DMS153 (cell line): ENCODE measurements at places on chromosomes 2 and 18.

GRCh38 chr2:6623746-6624145, 242.0 kb downstream of the CMPK2 start:
- no peak for DNase-seq

- DNase-seq = no peak
These were observed 7.9 kb downstream of the UGP2 start for GRCh38 chr2:63849381-63850203.

- no peak for DNase-seq
These were observed 83.5 kb downstream of the POLE4 start for GRCh38 chr2:75041731-75042600.

DNA sequence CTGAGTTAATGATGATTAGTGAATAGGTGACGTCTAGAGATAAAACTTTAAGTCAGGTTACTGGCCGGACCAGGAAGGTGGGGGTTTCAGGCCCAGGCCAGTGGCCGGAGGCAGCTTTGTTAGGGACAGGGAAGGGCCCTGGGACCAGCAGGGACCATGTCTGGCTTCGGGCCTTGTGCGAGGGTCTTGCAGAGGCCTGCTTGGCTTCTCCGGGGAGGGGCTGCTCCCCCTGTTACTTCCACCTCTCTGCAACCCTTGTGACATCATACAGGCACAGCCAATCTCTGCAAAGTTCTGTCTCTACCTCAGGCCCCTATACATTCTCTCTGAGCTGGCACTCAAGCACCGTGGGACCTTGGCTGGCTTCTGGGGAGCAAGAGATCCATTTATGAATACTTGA, at the start of gene ALLC:
ALLC (plus strand) TSS at position 320 of the 400 bp plus-strand sequence. CDS start 12,958 bp downstream, outside the sequence.
- no peak for DNase-seq

DNA sequence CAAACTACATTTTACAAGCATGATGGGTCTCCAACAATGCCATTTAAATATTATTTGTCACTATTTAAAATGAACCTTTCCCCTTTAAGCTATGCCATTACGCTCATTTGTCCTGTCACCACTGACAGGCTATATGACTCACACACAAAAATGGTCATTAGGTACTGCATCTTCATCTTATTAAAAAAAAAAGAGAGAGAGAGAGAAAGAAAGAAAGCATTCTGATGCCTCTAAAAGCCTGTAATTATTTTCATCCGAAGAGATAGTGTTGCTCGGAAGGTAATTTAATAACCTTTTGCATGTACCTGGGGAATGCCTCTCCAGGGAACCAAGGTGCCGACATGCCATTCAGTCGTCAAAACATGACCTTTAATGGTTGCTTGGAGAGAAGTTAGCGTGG, 226.7 kb downstream of the ARHGAP15 start:
- DNase-seq = no peak

GRCh38 chr2:155372969-155373368, 674.5 kb downstream of the KCNJ3 start:
- peak; percentile 33 for DNase-seq

- no peak for DNase-seq
These were observed 61.6 kb upstream of the SLC38A11 start for GRCh38 chr2:165016772-165017411.

DNA sequence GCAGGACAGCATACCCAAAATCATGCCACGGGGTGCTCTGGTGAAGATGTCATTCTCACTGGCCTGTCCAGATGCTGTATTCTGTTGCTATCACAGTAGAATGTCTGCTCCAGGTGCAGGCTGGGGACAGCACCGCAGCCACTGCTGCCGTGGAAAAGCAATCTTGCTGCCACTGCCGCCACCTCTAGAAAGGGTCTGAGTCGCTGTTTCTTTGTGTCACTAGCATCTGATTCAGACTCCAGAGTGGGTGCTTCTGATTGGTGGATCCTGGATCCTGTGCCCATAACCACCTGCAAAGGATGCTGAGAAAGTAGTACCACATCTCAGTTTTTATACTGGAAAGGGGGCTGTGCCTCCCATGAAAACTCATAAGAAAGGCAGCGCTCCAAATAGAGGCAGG, 45.3 kb upstream of the CTLA4 start:
- no peak for DNase-seq

- DNase-seq = no peak
These were observed 133.1 kb downstream of the SH3RF3 start for GRCh38 chr2:109261906-109262631.

DNA sequence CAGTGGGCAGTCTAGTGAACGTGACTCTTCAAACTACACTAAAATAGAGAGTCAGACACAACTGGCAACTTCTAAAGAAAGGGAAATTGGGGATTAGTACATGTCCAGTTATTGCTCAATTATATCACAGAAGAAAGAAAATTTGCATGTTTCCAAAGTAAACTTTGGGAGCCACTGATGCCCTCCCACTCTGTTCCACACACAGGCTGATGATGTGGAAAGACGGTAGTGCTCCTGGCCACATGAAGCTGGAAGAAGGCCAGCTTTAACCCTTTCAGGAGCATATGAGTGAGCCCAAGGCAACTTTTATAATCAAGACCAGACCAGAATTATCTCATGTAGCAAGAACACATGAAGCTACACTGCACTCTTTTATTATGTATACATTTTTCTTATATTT, 141.0 kb downstream of the NR4A2 start:
- no peak for DNase-seq

DNA sequence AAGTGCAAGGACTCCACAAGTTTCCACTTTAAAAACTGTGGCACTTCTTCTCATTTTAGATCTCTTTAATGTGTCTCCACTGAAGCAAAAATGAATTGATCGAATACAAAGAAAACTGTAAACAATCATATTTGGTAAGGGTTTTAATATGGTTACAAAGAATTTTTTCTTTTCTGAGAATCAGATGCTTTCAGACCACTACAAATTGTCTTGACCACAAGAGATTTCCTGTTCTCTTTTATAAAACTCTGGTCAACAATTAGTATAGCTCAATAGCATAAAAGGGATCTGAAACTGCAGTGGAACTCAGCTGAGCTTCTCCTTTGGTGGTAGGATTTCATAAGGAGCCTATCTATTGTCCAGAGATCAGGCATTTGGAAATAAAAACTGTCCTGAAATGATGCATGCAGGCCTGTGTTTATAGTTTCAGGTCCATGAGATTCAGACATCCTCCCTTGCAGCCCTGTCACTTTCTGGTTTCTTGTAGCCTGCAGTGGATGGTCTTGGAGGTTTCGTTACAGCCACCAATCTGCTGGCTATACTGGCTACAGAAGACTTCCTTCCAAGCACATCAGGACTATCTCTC, 120.0 kb downstream of the DOCK10 start:
- no peak for DNase-seq

- no peak for DNase-seq
These were observed 175.3 kb downstream of the RPIA start for GRCh38 chr2:88866756-88867155.

- no peak for DNase-seq
These were observed 35.1 kb downstream of the THAP4 start for GRCh38 chr2:241601841-241602240.

- no peak for DNase-seq
These were observed 113.7 kb upstream of the SPRED2 start for GRCh38 chr2:65545837-65546805.

DNA sequence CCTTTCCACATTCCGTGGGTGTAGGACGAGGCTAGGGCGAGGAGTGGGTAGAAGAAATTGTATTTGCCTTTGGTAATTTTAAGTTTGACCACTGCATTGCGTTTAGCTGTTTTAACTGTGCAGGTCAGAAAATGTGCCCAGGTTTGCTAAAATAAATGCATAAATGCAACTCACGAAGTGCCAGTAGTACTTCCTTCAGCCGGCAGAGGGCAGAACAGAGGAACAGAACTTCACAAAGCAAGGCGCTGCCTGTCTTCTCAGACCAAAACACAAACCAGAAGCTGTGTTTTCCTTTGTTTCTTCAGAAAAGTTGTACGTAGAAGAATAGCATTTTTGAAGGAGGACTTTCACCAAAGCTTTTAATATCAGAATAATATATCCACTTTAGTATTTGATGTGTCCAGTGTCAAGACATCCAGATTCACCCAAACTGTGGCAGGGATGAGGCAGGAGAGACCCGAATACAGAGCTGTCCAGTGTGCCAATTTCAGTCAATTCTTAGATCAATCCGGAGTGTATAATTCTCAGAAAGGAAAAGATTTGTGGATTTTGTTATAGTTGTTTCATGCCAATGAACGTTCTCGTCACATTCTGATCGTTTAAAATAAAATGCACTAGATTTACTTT, 348.6 kb downstream of the DLGAP1 start:
- no peak for DNase-seq

DNA sequence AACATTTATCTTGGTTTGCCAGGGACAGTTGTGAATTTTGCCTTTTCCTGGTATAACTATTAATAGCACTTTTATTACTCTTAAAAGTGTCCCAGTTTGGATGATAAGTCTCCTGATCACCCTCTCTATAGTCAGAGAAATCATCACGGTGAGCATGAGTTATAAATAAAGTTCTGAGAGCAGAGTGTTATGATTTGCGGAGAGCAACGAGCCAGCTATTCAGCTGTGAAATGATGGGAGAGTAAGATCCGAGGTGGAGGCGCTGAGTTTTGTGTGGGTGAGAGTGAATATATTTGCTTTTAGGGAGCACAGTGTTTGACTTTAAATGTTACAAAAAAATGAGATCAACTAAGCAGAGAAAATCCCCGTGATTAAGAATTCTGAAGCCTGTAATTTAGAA, 179.6 kb downstream of the DSC3 start:
- no peak for DNase-seq

DNA sequence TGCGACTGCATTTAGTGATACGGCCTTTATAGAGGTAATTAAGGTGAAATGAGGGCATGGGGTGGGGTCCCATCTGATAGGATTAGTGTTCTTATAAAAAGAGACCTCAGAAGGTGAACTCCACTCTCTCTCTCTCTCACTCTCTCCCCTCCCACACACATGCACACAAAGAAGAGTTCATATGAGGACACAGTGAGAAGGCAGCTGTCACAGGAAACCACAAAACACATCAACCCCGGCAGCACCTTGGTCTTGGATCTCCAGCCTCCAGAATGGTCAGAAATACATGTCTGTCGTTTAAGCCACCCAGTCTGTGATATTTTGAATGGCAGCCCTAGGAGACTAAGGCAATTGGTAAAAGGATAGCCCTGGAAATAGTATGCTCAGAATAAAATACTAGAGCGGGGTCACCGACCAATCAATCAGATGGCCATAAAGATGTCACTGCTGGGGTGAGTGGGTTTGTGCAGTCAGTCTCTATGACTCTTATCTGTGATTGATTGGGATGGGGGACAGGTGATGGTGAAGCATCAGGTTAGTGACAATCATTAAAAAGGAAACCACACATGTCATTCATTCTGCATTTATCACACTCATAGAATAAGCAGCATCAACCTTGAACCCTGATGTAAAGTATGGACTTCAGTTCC, 118.9 kb upstream of the POU3F3 start:
- peak; percentile 78 for DNase-seq

DNA sequence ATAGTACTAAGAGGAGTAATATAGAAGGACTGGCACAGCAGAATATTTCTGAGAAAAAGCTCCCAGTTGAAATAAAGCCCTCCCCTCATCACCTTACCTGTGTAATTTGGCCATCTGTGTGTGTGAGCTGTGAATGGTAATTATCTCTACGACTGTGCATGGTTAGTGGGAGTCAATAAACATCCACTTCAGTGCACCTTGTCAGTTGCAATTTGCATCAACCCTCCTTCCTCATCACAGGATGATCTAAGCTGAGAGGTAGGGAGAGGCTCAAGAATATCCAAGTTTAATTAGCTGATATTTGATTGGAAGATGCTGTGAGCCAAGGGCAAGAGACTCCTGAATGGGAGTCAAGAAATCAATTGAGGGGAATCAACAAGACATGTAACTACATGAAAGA, 694.9 kb upstream of the KLHL29 start:
- no peak for DNase-seq

DNA sequence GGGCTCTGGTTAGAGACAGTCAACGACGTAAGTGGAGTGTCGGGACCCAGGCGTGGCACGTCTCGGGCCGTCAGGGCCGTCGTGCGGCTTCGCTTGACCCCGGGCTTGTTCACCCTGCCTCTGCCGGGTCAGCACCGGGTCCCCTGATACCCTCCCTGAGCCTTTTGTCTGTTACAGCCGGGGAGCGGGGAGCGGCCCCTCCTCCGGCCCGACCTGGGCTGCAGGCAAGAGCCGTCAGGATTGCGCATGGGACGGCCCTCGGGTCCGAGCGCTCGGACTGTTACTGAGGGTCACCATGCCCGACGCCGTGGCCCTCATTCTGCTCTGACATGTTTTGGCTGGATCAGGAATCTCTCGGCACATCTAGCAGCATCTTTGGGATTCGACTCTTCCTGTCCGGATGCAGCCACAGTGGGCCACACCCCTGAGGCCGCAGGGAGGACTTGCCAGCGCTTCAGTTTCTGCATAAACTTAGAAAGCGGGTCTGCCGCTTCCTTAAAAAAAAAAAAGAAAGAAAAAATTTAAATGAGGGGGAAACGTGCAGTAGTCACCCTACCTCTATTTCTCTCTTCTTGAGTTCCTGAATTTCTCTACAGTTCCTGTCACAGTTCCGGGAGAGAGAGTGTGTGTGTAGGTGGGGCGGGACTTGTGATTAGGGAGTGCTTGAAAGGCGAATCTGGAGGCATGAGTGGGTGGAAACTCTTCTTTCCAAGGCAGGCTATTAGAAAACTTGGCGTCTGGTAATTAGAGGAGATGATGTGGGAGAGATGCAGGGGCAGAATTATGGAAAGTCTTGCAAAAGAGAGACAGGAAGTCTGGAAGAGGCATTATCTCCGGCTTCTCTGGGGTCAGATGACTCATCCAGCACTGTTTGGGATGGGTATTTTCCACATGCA, 909 bp downstream of the TMEM87B start:
- DNase-seq = peak; percentile 29

- DNase-seq = peak; percentile 64
These were observed 143.1 kb upstream of the TTC39C start for GRCh38 chr18:23871410-23871809.

DNA sequence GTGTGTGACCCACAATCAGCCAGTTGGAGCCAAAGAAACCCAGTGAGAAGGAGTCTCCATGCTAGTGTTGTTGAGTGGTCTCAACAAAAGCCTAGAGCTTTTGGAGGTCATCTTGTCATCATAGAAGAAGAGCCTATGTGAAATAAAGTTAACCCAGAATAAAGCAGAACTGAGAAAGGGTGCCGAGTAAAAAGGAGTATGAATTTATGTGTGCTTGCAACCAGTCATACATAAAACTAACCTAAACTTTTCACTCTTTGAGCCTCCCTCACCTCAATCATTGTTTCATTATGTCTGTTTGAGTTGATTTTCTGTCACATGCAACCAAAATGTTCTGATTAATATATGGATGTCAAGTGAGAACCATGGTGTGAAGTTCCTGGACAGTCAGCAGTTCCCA, 599.3 kb upstream of the ZEB2 start:
- no peak for DNase-seq

DNA sequence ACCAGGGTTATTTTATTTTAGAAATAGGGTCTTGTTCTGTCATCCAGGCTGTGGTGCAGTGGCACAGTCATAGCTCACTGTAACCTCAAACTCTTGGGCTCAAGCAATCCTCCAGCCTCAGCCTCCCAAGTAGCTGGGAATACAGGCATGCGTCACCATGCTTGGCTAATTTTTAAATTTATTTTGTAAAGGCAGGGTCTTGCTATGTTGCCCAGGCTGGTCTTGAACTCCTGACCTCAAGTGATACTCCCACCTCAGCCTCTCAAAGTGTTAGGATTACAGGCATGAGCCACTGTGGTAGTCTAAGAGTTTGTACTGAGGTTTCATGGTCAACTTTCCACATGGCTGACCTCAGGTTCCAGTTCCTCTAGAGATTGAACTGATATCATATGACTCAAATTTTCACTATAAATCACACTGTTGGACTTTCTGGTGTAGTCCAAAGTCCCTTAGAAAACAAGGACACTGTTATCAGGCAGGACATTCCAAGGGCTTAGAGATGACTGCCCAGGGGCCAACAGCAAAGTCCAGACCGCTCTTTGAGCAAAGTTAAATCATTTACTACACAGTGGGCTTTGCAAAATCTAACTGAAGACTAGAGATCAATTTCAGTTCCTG, 82.0 kb upstream of the MEX3C start:
- no peak for DNase-seq
